ENCODE measurements at places on chromosomes 3 and 15. TPM values are rescaled to one million over a fixed set of nuclear protein-coding genes. Genes with fewer than 3 reads are reported as not detected.

ANKRD63 gene
- not detected for total RNA-seq

DNA sequence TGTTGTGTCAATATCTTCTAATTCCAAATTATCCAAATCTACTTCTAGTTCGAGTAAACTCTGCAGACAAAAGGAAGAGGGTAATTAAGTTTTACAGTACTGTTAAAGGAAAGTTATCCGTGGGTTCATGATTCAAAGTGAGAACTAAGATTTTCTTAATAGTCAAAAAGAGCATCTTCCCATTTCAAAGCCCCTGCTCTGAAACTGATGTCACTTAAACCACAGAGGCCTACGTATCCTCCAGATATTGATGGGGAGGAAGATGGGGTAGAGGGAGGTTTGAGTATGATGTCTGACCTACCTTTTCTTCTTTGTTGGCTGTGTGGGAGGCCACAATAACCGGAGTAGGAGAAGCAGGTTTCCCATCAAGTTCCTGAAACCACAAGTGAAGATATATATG, 14.1 kb downstream of the MRPS22 start:
- DNase-seq: no peak

DNA sequence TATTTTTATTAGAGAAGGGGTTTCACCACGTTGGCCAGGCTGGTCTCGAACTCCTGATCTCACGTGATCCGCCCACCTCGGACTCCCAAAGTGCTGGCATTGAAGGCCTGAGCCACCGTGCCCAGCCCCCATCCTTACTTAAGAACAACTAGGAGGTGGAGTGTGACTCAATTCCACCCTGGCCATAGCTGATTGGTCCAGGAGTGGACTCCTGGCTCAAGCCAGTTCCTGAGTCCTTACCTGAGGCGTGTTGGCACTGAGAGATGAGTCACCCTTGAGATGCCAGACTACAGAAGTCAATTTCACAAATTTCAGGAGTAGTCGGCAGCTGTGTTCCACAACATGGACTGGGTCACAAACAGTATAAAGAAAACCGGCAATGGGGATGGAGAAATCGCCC, 124.2 kb downstream of the SHQ1 start:
- no peak for DNase-seq

GRCh38 chr3:78791753-78792152, 976.0 kb downstream of the ROBO1 start:
- no peak for DNase-seq
